Keratinocyte (primary cell): ENCODE measurements at places on chromosomes 2 and 18.

DNA sequence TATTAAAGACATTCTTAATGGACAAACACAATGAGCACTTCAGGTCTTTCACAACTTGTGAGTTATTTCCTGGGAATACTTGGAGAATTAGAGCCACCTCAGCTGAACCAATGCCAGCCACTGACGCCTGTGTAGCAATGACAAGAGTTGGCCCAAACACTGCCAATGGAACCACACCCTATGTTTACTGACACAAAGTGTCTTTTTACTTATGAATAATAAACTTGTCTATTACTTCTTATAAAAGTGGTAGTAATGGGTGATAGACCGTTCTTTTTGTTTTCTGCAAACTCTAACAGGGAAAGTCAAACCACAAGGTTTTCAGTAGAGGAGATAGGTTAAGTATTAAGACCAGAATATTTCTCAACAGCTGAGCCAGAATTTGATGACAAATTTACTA lies 12.5 kb upstream of the CHAC2 start:
- no peak for DNase-seq

DNA sequence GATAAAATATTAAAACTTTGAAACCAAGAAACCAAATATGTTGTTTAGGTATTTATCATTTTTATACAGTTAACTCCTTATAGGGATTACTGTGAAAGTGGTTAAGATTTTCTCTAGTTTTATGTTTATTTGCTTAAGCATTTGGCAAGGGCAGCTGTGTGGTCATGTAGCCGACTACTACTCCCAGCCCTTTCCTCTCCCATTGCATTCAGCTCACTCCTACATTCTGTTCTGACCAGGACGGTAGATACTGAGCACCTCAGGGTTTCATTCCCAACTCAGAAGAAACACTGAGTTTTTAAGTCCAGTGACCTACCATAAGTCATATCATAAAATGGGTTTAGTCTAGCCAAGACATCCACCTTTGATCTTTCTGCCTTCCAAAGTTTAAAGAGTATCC lies 19.8 kb downstream of the FZD5 start:
- no peak for DNase-seq

GRCh38 chr18:74959216-74959615 lies 249.7 kb downstream of the PTGR3 start:
- DNase-seq, result no peak

GRCh38 chr2:159209341-159210306 lies 76.9 kb downstream of the WDSUB1 start:
- DNase-seq, result no peak

- DNase-seq, result no peak
These were observed 74.7 kb downstream of the HNRNPLL start for GRCh38 chr2:38528008-38528442.

DNA sequence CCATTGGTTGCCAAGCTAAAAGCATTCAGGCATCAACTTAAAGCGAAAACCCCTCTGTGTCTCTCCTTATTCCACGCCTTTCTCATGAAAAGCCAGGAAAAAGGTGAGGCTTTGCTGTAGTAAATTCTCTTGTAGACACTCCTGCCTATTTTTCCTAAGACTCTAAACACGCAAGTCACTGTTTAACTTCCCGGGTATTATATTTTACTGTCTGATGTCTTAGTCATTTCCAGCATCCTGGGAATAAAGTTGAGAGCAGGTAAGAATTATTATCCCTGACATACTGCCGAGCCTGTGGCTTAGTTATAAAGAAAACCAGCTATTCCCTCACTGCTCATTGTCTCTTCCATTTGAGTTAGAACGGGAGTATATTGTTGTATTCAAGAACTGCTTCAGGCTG lies 112.4 kb upstream of the GATA6 start:
- no peak for DNase-seq

DNA sequence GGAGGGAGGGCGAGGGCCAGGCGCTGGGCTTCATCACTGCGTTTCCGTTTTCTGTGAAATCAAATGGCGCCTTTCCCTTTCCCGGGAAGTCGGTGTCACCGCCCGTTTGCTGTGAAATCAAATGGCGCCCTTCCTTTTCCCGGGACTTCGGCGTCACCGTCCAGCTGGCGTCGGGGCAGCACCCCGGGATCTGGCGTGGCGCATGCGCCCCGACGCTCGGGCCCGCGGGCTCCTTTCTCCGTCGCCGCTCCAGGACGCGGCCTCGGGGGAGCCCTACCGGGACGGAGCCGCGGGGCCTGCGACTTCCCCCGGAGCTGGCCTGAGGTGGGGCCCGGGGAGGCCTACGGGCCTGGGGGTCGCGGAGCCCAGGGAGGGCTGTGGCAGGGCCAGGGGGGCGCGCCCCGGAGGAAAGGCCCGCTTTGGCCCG lies at the start of gene FAM228A:
TSS of gene FAM228A (plus strand) at position 203 of the 427 bp plus-strand sequence. CDS start 428 bp downstream, outside the sequence.
- DNase-seq, result no peak
